ENCODE measurements at places on chromosomes 3 and 15.
A peak's percentile ranks its signal among the peaks of the same experiment; 100 is the strongest.

- no peak for DNase-seq
Observed at GRCh38 chr15:35182841-35183479, 97.9 kb upstream of the NANOGP8 start.

GRCh38 chr15:64466408-64467141, 6.2 kb downstream of the ZNF609 start:
- DNase-seq, result no peak

DNA sequence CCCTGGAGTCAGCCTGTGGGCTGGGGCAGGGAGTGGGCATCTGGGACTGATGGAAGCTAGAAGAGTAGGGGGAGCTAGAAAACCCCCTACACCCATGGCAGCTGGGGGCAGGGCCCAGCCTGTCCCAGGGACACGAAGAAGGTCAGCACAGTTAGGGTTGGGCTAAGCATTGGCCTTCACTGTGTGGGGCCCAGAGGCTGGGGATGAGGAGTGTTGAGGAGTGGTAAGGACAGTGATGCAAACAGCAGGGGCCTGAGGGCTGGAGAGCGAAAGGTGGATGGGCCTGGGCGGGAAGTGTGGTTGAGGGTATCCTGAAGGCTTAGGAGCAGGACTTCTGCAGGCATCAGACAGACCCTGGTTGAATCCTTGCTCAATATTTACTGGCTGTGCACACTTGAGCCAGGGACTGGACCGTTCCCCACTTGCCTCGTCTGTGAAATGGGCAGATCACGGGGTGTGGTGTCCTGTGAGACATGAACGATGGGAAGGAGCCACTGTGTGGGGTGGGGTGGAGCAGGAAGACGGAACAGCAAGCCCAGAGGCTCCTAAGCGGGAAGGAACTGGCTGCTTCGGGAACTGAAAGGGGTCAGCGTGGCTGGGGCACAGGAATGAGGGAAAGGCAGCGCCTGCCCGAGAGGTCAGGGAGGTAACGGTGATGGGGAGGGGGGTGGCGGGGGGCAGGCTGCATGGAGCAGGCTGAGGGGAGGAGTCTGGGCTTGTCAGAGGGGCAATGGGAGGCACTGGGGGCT, 7.3 kb downstream of the PRKCD start:
- no peak for DNase-seq

- no peak for DNase-seq
Observed at GRCh38 chr3:83873550-83873949, 1085.2 kb upstream of the CADM2 start.

- no peak for DNase-seq
Observed at GRCh38 chr3:78927759-78928158, 840.0 kb downstream of the ROBO1 start.

DNA sequence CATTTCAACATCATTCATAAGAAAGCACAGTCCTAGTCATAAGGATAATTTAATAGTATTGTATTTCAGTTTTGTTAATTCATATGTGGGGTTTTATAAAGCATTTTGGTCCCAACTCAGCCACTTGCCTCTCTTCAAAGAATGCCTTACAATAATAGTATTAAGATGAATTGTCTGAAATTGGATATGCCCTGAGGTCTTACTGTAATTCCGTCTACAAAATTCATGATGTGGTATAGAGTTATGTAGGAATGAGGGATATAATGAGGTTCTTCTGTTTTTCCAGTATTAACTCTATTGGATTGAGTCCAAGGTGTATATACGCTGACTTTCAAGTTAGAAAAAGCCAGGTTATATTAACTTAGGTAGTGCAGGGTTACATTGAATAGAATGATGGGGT, 177.0 kb downstream of the GOLIM4 start:
- DNase-seq, result no peak

GRCh38 chr3:152322756-152323155, 54.0 kb downstream of the MBNL1 start:
- no peak for DNase-seq

DNA sequence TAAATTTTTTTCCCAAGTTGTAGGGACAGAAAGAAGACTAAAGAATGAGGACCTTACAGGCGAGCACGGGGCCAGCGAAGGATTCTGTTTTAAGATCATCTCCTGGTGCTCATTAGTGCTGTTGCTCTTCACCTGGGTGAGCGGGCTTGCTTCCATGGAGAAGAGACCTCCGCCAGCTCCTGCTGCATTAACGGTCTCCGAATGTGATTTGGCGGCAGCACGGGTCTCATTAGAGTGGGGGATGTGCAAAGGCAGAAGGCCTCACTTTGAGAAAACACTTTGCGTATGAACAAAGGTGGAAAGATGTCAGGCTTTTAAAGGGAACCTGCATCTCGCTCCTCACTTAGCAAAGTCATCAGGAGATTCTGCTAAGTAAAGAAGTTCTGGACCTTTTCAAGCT, 753.4 kb upstream of the CFAP20DC start:
- peak; percentile 5 for DNase-seq

DNA sequence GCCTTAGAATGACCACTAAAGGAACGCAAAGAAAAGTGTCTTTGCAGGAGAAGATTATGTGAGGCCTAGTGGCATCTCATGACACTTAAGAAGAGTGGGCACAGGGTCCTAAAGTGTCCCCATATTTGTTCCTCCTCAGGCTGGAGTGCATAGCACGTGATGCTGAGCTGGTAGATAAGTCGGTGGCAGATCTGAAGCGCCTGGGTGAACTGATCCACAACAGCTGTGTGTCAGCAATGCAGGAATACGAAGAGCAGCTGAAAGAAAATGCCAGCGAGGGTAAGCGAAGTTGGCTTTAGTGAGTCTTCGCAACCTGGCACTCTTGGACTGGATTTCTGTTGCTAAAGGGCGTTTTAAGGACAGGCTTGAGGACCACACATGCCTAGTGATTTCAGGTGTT, 92.6 kb downstream of the CHD2 start:
- no peak for DNase-seq

DNA sequence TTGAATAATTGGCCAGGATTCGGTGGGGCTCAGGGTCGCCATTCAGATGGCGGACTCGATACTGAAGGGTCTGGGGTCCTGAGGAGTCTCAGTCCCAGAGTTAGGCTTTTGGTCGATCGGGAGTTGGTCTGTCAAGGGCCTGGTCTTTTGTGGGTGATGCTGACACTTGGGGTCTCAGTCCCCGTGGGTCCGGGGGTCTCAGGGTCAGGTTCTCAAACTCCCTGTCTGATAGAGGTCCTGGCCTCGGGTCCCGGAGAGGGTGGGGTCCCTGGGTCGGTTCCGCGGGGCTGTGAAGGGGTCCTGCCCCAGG, 467 bp downstream of the NCKIPSD start:
- no peak for DNase-seq

- DNase-seq, result no peak
Observed at GRCh38 chr3:62065985-62066693, 307.2 kb downstream of the FEZF2 start.

DNA sequence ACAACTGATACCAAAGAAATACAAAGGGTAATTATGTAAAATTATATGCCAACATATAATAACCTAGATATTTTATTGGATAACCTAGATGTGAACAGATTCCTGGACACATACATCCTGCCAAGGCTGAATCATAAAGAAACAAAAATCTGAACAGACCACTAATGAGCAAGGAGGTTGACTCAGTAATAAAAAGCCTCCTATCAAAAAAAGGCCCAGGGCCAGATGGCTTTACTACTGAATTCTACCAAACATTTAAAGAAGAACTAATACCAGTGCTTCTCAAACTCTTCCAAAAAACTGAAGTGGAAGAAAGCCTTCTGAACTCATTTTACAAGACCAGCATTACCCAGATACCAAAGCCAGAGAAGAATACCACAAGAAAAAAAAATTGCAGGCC, 32.4 kb downstream of the THBS1 start:
- DNase-seq, result no peak

GRCh38 chr3:42999212-42999611, 20.1 kb downstream of the GASK1A start:
- no peak for DNase-seq

DNA sequence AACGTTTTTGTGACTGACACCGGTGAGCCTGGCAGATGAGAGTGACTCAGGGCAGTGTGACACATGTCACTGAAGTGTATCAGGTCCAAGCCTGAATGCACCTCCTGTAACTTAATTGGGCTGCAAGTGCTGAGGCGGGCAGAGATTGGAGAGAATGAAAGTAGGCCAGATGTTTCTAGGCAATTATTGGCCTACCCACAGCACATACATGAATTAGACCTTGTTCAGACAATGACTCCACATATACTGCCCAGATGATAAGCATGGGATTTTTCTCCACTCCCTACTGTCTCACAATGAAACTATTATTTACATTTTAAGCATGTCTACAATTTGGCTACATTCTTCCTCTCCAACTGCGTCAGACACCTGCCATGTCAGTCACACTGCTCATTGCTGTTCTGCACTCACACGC, 187.3 kb upstream of the ZNF385D start:
- no peak for DNase-seq

GRCh38 chr3:152243301-152243711, 25.4 kb upstream of the MBNL1 start:
- no peak for DNase-seq

- DNase-seq, result no peak
Observed at GRCh38 chr3:197901626-197902025, 48.4 kb upstream of the RPL35A start.

- DNase-seq, result no peak
Observed at GRCh38 chr3:181265750-181266333, 276.3 kb upstream of the DNAJC19 start.

DNA sequence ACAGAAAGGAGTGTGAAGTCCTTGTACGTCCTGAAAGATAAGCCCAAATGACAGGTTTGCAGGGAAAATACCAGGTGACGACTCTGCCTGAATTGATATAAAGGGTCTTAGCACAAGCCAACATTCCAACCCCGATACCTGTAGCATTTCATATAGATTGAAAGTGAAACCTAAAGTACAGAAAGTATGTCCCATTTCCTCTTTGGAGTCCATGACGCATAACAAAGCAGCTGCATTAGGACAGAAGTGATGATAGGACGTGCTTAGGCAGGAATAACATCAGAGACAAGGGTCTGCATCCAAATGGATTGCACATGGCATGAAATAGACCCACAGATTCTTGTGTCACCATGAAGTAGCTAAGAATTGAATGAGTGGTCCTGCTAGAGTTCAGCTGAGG, 187.0 kb upstream of the ROBO1 start:
- no peak for DNase-seq

- no peak for DNase-seq
Observed at GRCh38 chr3:79253271-79253670, 514.5 kb downstream of the ROBO1 start.

Data from NCI-H1092 (cell line).